HS-5 (cell line): ENCODE measurements at places on chromosomes 12 and 14.
A peak's percentile ranks its signal among the peaks of the same experiment; 100 is the strongest.

GRCh38 chr12:116880817-116881324, 370 bp downstream of the HRK start:
- DNase-seq: no peak

DNA sequence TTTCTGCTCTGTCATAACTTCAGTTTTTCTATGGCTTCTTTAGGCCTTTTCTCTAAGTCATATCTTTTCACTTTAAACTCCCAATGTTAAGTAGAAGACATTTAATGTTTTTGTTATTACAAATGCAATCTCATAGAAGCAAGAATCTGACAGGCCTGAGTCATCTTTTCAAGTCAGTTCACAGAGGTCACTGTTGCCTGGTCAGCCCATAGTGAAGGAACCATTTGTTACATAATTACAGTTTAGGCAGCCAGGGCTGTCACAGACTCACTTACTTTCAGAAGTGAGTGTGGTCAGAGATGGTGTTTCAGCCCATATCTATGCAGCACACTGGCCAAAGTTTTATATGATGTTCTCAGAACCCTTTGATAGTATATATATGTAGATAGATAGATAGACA, 46.5 kb downstream of the CCER1 start:
- peak; percentile 53 for DNase-seq

DNA sequence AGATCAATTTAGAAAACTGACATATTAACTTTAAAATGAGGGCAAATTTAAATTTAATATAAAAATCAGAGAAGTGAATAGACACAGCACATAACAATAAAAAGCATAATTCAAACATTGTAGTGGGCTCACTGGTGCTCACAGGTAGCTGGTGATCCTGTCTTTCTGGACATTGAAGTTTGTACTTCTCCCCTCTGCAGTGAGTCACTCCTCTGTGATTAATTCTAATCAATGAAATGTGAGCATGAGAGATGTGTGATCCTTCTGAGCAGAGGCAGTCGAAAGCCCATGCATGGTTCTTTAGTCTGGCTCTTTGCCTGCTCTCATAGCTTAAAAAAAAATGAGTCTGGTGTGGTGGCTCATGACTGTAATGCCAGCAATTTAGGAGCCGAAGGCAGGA, 59.0 kb upstream of the RERGL start:
- no peak for DNase-seq

GRCh38 chr12:90455756-90456155, 499.2 kb downstream of the CCER1 start:
- no peak for DNase-seq

DNA sequence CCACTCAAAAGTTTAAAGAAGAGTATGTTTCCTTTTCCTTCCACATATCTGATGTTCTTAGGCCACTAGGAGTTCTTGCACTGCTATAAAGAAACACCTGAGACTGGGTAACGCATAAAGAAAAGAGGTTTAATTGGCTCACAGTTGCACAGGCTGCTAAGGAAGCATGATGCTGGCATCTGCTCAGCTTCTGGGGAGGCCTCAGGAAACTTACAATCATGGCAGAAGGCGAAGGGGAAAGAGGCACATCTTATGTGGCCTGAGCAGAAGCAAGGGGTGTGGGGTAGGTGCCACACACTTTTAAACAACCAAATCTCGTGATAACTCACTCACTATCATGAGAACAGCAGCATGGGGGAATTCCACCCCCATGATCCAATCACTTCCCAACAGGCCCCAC, 7.7 kb upstream of the CRADD start:
- no peak for DNase-seq

- no peak for DNase-seq
Measured at GRCh38 chr12:1644534-1645438, 15.8 kb downstream of the WNT5B start.

DNA sequence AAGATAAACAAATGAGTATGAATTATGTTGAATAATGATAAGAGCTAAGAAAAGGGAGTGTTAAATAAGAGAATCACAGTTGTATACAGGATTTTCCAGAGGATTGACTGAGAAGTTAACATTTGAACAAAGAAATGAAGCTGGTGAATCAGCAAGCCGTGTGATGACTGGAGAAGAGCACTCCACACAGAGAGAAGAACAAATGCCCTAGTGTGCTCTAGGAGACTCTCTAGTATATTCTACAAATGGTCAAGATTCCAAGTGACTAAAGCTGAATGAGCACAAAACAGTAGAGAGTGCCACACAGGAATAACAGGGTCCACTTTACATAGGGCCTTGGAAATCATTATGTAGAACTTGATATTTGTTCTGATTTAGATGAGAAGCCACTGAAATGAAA, 587.1 kb upstream of the ATXN7L3B start:
- no peak for DNase-seq

DNA sequence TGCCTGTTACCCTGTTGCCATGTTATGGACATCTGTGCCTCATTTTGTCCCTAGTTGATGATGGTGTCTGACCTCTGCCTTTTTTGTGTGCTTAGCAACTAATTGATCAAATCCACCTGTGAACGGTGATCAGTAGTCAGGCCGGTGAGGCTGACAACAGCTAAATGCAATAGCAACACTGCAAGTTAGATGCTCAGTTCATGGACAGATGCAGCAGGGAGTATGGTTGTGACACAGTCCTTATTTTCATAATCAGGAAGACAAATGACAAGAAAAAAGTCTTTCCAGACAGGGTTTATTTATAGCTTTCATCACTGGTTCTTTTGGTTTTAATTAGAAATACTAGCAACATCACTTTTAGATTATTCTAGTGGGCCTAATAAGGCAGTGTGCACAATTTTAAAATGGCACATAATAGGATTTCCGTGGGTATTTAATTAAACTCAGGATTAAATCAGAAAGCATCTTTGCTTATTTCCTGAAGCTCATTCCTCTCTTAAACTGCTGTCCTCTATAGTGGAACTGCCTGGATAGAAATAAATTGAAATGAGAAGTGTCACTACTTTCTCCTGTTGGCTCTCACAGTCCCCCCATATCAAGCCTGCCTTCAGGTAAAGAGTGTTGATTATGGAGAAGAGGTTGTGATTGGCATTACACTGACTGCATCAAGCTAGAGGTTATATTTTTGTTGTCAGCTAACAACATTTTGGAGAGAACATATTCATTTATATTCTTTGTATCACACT, 281.1 kb upstream of the NAV3 start:
- no peak for DNase-seq

GRCh38 chr14:48229091-48229490, 553.7 kb upstream of the MDGA2 start:
- DNase-seq: no peak

DNA sequence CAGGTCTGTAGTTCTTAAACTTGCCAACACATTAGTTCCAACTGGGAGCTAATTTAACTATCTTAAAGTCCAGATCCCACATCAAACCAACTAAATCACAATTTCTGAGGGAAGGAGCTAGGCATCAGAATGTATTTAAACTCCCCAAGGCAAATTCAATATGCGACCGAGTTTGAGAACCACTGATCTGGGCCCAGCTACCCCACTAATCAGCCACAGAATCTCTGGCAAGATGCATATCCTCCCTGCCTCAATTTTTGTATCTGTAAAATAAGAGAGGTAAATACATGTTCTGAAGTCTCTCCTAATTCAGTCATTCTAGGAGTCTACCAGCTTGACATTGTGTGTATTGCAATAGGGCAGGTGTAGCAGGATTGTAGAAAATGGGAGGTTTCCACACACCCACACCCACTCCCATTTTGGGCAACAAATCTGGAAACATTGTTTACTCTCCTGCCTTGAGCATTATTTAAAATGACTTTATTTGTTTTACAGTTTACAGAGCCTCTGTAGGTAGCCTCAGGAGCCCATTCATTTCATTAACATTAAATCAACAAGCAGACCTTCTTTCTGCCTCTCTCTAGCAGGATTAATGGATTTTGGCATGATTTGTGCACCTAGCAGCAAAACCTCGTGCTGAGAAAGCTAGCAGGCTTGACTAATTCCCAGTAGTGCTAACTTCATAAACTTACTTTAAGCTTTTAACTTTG, 15.6 kb downstream of the LGR5 start:
- DNase-seq: no peak

DNA sequence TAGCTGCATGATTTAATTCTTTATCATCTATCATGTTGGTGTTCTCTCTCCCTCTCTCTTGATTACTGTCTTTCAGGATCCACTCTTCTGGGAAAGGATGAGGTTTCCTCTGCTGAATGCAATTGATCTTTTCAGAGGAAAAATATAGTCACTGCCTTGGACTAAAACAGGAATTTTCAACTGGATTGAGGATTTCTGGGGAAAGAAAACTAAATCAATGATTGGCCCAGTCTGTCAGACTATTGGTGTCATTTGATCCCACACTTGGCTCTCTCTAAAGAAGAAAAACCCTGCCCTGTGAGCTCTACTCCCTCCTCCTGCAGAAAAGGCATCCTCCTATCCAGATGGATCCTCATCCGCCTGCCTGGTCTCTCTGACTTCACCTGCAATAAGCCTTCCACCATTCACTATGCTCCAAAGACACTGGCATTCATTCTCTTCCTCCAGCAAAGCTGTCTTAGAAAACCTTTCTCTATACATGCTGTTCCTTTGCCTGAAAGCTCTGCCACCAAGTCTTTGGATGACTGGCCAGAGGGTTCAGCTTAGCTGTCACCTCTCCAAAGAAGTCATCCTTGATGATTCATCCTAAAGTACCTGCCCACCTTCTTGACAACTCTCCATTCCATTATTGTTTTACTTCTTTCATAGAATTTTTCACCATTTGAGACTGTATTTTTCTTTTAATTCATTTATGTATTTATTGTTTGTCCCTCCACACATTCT, 127.7 kb upstream of the CAND1 start:
- DNase-seq: no peak

GRCh38 chr14:74763803-74764531, 851 bp downstream of the YLPM1 start:
- DNase-seq: no peak

DNA sequence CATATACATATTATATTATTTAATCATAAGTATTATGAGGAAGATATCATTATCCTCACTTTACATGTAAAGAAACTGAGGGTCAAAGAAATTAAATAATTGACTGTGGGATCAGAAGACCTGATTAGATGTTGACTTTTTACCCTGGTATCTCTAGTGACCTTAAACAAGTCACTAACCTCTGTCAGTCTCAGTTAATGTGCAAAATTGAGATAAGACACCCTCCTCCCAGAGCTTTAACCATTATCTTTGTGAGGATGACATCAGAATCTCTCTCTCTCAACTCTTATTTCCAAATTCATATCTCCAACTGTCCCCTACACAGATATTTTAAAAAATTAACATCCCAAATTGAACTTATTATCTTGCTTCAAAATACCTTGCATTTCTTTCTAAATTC, 177.8 kb downstream of the KLHL28 start:
- DNase-seq: no peak

GRCh38 chr14:96227428-96227827, 22.8 kb downstream of the BDKRB2 start:
- DNase-seq: no peak

GRCh38 chr12:31874961-31875608, 84.1 kb upstream of the RESF1 start:
- DNase-seq: peak; percentile 22

DNA sequence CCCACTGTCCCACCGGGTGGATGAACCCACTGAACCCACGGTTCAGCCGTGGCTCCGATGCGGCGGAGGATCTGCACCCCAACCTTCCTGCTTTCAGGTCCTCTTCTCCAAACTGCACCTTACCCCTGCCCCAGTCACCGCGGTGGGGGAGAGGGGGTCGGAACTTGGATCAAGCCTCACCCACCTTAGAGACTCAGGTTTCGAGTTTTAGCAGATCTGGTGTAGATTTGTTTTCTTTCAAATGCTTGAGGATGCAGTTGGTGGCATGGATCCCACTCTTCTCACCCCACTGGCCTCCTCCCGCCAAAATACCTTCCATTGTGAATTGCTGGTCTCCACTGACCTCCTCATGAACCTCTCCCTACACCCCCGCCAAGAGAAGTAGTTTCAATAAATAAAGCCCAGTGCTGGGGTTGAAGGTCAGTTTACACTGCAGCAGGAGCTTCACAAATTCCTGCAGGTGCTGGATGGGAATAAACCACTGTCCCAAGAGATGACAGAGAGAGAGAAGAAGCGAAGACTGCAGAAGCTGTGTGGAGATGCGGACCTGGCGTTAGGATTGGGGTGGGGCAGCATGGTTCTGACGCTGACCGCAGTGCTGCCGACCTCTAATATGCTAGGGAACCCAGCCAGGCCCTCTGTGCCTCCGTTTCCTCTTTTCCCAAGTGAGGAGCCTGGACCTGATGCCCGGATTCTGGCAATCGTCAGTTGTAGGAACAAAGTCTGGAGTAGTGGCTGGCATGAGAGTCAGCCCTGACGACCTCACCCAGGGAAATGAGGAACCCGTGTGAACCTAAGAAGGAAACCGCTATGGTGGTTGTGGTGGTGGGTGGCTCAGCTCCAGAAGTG, 7.4 kb downstream of the TTC6 start:
- DNase-seq: no peak

DNA sequence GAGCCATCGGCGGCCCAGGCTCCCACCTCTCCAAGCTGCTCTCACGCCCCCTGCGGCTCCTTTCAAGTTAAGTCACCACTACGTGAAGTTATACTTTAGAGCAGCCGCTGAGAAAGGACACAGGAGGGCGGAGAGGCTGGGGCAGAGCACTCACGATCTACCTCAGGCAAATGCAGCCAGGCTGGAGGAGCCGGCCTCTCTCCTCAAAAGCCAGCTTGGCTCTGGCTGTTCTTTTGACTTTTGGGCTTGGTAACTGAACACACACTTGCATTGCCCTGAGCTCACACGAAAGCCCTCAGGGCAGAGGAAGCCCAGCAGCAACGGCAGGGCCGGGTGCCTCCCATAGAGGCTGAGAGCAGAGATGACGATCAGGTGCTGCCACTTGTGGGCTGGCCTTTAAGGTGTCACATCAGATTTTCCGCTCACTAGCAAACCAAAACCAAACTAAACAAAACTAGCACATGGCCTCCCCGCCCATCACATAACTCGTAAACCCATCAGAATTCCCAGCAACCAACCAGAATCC, 75.2 kb downstream of the PITPNM2 start:
- DNase-seq: no peak

- DNase-seq: no peak
Measured at GRCh38 chr12:47757840-47758583, 668 bp downstream of the RAPGEF3 start.

DNA sequence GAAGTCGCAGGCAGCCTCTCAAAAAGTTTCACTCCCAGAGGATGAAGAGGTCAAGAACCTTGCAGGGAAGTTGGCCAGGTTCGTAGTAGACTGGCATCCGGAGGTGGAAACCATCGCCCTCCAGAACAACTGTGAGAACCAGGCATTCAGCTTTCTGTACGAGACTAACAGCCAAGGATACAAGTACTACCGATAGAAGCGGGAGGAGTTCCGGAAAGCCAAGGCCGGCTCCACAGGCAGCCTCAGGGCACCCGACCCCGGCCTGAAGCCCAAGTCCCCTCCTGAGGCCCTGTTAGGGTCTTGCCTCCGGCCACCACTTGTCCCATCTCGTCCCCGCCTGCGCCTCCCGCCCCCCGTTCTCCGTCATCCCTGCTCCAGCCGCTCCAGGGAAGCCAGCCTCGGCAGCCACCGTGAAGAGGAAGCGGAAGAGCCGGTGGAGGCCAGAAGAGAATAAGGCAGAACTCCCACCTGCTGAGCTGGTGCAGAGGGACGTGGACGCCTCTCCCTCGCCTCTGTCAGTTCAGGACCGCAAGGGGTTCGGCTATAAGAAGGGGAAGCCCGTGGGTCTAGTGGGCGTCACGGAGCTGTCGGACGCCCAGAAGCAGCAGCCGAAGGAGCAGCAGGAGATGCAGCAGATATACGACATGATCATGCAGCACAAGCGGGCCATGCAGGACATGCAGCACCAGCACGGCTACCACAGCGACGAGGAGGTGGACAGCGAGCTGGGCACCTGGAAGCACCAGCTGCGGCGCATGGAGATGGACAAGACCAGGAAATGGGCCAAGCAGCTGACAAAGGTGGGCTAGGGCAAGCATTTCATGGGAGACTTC, 366.8 kb upstream of the ATXN7L3B start:
- DNase-seq: no peak
